ENCODE measurements at places on chromosomes 5 and 9.

DNA sequence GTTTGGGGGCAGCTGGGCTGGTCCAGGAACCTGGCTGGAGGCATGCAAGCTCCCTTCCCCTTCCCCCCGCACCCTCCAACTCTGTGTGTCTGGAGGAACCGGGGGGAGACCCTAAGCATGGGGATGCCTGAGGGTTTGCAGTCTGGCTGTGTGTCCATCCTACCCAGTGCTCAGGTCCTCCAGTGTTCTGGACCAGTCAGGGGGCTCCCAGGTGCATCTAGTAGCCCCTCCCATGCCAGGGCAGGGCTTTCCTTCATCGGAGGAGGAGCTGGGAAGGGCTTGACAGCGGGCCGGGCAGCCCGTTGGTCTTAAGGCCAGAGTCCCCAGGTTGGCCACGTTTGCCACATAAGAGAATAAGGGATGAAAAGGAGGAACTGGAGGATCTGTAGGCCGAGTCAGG, 62.6 kb upstream of the IGFBPL1 start:
- DNase-seq: no peak

- DNase-seq: no peak
Measured at GRCh38 chr5:164345173-164345849, 839.9 kb downstream of the MAT2B start.

GRCh38 chr5:170078458-170078857, 27.2 kb upstream of the FOXI1 start:
- no peak for DNase-seq

GRCh38 chr5:169581580-169582227, 1.9 kb upstream of the SPDL1 start:
- DNase-seq: no peak

- no peak for DNase-seq
Measured at GRCh38 chr5:169417676-169418075, 116.7 kb upstream of the SLIT3 start.

- no peak for DNase-seq
Measured at GRCh38 chr9:36120705-36121104, 15.8 kb upstream of the GLIPR2 start.

DNA sequence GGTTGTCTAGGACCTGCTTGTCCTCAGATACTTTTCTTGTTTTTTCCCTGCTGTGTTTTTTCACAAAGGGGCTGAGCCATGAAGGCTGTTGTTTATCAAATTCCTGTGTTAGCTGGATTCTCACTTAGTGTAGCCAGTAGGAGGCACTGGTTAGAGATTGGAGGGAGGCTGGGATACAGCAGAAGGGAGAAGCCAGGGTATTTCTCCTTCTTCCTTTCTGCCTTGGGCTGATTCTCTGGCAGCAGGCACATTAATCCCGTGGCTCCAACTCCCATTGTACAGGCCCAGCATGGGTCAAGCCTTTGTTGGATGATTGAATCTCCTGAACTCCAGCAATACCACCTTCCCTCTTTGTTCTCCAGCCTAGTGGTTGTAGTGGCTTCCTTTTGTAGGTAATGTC, 46.4 kb upstream of the FAM170A start:
- DNase-seq: no peak

- no peak for DNase-seq
Measured at GRCh38 chr9:83962165-83962564, 17.9 kb downstream of the HNRNPK start.

Data from non-pigmented ciliary epithelial cell (primary cell).